ENCODE measurements at places on chromosomes 5 and 9.

DNA sequence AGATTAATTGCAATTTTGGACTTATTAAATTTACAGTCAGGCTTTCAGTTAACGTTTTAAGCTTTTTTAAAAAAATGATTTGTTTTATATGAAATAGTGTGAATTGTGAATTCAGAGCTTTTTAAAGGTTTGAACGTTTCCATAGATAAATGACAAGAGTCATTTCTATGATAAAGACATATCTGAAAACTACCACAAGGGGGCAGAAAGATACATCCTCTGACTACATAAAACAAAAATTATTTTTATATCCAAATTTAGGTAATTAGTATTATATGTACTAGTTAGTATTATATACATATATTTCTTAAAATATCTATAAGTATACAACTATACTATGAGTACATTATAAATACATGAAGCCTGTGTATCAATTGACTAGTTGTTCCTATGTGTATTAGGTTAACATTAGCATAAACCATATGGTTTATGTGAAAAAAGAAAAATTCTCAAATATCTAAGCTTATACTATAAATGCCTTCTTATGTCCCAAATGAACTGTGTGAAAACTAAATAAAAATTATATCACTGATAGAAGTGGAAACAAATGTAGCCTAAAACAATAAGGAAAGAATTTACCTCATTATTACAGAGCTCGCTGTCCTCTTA lies 155.2 kb downstream of the MEF2C start:
- DNase-seq = no peak

DNA sequence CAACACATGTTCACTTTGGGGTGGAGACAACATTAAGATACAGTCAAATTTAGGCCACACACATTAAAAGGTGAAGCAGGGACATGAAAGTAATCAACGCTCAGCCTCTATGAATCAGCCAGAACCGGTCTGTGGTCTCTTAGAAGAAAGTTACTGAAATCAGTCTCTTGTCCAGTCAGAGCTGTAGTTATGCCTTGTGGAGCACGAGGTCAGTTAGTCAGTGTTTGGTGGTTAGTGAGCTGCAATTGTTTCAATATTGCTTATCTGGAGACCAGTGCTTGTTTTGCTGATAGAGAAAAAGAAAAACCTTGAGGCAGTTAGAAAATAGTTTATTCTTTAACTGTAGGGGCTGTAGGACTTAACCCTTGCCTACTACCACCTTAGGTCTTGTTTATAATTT lies 157.8 kb upstream of the RASEF start:
- DNase-seq = no peak

DNA sequence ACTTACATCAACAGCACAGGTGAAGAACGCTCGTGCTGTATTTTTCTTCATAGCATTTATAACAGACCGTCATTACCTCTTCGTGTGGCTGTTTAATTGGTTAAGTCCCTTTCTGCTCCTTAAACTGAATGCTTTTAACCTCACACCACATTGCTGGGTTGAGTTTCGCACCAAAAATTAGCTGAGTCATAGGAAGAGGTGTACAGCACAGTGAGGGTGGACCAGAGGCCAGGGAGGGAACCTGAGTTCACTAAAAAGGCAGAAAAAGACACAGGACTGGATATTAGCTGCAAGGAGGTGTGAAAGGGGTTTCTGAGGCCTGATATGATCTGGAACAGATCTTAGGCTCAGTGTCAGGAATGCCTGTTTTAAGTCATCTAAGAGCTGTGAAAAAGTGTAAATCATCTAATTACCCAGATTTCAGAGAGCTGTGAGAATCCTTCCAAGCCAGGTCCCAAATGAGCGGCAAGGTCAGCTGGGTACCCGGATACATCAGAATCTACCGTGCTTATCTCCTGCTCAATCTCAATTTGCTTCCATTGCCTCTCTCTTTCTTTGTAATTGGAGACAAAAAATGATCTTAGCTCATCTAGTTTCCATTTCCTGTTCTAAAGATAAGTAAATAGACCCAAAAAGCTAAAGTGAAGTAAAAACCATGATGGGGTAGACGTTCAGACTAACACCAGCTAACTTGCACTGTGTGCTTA lies 7.1 kb upstream of the CFAP90 start:
- no peak for DNase-seq

DNA sequence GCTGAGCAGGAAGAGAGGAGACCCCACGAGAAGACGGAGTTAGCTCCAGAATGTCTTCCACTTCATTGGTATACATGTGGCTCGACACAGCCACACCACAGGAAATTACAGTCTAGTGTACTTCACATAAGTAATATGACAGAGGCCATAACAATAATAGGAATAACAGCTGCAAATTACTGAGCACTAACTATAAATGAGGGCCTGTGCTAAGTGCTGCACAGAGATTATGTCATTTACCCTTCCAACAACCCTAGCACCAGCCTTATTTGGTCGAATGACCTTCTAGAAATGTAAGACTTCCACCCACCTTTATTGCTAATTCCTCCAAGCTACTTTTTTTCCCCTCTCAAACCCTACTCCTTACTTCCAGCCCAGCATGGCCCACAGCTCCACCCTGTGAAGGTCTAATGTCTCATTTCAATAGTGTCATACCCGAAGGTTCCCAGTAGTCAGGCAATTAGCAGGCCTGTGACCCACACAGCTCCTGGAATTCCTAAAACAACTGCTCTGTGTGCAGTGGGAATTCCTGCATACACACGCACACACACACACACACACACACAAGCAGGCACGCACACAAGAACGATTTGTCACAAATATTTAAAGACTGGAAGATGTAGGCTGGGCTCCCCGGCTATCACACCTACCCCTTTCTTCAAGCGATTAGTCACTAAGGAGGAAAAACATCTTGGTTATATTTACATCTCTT lies 134.5 kb downstream of the FRMD3 start:
- DNase-seq = peak; percentile 52

GRCh38 chr9:129182122-129182521 lies 4.1 kb upstream of the IER5L start:
- DNase-seq = no peak

DNA sequence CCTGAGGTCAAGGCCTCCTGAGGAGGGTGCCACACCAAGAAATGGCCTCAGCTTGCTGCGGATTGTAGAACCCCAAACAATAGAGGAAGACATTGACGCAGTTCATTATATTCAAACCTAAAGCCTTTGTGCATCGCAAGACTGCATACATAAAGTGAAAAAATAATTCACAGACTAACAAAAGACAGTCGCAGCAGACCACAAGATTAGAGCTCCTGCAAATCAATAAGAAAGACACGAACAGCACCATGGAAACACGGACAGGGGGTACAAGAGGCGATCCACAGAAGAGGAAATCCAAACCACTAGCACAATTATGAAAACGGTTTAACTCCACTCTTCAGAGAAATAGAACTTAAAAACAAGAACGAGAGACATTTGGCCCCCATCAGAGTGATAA lies 10.0 kb upstream of the TCOF1 start:
- DNase-seq = no peak

DNA sequence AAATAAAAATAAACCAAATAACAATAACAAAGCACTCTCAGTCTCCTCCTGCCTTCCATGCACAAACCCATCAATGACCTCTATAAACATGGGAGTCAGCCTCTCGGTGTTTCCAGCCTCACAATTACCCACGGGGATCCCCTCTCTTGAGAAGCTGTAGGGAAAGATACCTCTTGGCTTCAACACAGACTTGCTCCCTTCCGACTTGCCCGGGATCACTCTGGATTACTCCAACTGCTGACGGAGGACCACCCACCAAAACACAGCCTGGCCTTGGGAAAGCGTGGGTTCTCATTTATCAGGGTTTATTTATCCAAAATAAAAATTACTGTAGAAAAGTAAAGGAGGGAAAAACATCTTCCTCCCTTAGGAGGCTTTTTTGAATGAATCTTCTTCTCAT lies 11.5 kb upstream of the NKX2-5 start:
- no peak for DNase-seq

- DNase-seq = peak; percentile 40
These were observed 68.9 kb upstream of the EQTN start for GRCh38 chr9:27365707-27366376.

- DNase-seq = peak; percentile 92
These were observed 9.2 kb downstream of the DCANP1 start for GRCh38 chr5:135437796-135438560.

DNA sequence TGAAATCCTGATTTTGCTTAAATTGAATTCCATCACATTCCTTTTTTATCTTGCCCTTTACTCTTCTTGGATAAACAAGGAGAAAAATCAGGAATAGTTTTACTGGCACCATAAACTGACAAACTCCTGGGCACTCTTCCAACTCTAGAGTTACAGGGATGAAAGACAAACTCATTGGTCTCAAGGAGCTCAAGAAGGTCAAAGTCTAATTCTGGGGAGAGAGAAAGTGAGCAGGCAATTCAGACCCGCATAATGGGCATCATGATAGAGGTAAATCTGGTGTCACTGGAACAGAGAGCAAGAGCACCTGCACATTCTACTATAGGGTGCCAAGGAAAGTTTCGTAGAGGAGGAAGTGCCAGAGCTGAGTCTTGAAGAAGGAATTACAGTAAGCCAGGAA lies 64.8 kb downstream of the GRIN3A start:
- DNase-seq = no peak

- no peak for DNase-seq
These were observed 263.9 kb downstream of the FSTL4 start for GRCh38 chr5:133348406-133348805.

GRCh38 chr5:108620516-108620915 lies 127.2 kb upstream of the FER start:
- DNase-seq = no peak

- DNase-seq = peak; percentile 50
These were observed 440.1 kb upstream of the ADAMTS16 start for GRCh38 chr5:4700069-4700468.

DNA sequence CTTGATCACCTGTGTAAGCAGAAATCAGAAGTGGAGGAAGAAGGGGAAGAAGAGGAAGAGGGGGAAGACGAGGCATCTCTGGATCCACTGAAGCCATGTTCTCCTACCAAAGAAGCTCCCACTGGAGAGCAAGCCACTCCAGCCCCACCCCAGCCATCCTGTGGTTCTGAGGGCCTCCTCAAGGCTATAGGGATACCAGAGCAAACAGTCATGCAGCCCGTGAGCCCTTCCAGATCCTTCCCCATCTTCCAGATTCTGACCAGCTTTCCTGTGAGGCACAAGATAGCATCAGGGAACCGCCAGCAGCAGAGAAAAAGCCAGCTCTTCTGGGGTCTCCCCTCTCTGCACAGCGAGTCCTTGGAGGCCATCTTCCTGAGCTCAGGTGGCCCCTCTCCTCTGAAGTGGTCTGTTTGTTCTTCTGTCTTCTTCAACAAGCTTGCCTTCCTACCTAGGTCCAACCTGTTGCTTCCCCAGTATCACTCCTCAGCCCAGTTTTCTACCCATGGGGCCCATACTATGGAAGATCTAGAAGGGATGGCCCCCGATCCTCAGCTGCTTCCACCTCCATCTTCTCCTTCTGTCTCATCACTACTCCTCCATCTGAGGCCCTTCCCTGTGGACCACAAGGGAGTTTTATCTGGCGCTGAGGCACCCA lies 29.4 kb downstream of the VCP start:
- no peak for DNase-seq

DNA sequence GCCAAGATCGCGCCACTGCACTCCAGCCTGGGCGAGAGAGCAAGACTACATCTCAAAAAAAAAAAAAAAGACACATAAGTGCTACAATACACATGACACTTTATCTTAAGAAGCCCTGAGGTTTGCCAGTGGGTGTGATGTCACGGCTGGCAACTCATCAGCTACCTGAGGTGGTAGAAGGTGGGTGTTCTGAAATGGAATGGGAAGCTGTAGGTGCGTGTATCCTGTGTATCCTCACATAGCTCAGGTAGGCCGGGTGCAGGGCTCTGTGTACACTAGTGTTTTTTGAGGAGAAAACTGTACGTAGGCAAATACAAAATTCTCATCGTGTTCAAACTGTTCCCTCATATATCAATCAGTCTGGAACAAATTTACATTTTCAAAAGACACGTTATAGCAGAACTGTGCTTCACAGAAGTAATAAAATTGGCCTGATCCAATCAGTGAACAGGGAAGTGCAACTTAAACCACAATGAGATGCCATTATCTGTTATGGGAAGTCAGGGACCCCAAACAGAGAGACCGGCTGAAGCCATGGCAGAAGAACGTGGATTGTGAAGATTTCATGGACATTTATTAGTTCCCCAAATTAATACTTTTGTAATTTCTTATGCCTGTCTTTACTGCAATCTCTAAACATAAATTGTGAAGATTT lies 10.4 kb downstream of the BICD2 start:
- no peak for DNase-seq

GRCh38 chr5:141867651-141868050 lies 10.6 kb downstream of the PCDH1 start:
- no peak for DNase-seq

DNA sequence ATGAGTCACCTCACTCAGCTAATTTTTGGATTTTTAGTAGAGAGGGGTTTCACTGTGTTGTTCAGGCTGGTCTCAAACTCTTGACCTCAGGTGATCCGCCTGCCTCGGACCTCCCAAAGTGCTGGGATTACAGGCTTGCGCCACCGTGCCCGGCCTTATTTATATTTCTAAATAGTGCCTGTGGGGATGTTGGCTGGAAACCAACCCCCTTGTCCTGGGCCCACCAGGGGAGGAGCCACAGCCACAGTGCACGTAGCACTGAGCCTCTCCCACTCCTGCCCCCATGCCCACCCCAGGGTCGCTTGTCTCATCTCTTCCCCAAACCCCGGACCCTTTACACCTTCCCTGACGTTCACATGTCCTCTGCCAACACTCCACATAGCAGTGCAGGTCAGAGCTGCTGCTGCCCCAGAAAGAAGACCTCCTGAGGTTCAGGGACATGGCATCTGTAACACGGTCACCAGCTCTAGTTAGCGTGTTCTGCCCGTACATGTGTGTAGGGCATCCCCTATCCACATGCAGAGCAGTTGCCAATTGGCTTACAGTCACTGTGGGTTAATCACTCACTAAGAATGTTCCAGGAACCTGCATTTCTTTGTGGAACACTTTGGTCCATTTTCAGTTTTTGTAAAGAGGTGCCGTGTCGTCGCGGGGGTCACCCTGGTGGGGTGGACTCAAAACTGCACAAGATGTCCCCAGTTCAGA lies 10.2 kb upstream of the MRPS2 start:
- DNase-seq = no peak

DNA sequence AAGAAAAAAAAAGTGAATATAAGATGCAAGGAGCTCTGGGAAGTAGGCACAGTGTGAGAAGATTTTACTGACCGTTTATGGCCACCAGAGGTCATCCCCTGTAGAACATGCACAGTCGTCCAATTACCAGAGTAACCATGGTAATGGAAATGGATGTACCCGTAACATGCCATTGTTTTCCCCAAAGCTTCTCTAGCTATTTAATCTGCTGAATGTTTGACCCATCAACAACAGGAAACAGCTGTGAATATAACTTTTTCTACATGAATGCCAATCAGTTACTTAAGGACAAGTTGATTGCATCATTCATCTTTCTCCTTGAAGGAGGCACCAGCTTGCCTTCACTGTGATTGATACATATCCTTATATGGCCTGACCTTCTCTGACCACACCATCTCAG lies 1967.0 kb upstream of the CDH9 start:
- DNase-seq = no peak

- DNase-seq = no peak
These were observed 655.2 kb downstream of the PDE4D start for GRCh38 chr5:59238126-59238902.

- no peak for DNase-seq
These were observed 259.8 kb downstream of the ANXA1 start for GRCh38 chr9:73411494-73411893.
